ENCODE measurements at places on chromosomes 5 and 9. TPM values are rescaled to one million over a fixed set of nuclear protein-coding genes. Genes with fewer than 3 reads are reported as not detected.

- DNase-seq: no peak
Measured at GRCh38 chr9:83247732-83248131, 184.8 kb upstream of the RASEF start.

GRCh38 chr9:91285729-91286353, 75.9 kb downstream of the AUH start:
- no peak for DNase-seq

DNA sequence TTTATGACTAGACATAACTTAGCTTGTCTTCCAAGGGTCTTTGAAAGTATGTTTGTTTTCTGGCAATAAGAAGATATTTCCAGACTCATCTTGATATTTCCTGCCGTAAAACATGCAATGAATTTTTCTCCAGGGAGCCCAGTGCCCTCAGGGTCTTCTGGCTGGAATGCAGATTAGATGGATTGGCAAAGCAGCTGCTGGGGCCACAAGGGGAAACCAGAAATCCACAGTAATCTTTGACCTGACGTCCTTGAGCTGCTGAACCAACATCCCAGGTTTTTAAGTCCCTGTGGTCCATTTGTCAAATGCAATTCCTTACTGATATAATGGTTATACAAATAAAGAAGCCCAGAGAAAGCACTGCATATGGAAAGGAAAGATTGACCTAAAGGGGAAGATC, 93.0 kb downstream of the THBS4 start:
- no peak for DNase-seq

DNA sequence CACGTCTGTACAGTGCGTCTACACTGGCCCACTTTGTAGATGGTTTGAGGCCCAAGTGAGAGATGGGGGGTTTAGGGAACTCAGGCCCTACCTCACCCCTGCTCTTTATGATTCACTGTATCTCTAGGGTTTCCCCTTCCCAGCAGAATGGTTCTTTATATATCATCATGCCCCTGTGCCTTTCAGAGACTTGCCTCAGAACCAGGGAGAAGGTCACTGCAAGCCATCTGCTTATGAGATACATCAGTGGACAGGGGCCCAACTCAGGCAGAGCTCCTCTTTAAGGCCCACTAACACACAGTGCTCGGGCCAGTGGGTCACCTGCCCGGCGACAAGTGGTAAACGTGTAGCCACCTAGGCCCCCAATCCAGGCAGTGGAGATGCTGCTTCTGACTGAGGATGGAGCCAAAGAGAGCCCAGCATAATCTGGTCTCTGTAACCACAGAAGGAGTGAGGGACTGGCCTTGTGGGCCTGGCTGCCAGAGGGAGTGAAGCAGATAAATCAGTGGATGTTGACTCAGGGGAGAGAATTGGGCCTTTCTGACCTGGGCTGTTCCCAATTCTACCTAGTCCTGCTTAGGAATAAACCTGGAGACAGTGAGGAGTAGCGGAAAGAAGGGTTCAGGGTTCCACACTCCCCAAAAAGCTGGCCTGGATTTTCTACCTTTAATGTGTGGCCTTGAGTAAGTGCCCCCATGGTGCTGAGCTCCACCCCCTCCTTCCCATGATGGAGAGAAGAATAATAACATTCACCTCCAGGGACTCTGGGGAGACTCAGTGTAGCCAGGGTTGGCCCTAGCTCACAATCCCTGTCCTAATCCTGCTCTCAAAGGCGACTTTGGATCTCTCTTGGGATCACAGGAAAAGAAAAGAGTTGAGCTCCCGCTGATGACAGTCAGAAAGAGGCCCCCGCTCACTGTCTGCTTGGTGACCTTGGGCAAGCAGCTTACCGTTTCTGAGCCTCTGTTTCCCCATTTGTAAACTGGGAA, 2.8 kb upstream of the DUSP1 start:
- no peak for DNase-seq

DNA sequence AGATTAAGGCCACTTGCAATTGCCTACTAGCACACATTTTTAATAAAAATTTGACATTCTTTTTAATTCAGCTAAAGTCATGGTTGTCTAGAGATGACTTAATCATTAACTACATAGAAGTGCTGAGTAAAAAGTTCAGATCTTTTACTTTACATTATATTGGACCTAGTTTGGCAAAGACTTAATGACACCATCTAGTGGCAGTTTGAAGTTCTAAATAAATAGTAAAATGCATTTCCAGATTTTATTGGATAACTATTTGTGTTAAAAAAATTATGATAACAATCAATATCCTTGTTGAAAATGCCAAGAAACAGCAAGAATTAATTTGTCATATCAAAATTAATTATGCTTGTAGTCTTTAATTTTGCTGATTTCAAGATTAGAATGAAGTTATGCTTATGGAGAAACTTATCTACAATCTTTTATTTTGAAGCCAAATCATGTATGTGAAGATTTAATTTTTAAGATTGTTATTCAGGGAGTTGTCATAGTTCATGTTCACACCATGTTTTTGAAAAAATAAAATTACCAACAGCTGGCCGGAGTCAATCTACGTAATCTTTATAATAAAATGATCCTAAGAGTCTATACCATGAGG, 69.6 kb upstream of the PJA2 start:
- DNase-seq: no peak

- no peak for DNase-seq
Measured at GRCh38 chr9:8733131-8733954, 933.8 kb upstream of the DMAC1 start.

- DNase-seq: no peak
Measured at GRCh38 chr9:87803623-87804345, 77.9 kb downstream of the CTSL start.

PRRX2 gene
- not detected for total RNA-seq

ZNF474 gene
- 0.17 TPM for total RNA-seq

POMT1 gene
- 52.1 TPM for total RNA-seq

LECT2 gene
- not detected for total RNA-seq
